ENCODE measurements at places on chromosomes 4 and X.
A peak's percentile ranks its signal among the peaks of the same experiment; 100 is the strongest.

DNA sequence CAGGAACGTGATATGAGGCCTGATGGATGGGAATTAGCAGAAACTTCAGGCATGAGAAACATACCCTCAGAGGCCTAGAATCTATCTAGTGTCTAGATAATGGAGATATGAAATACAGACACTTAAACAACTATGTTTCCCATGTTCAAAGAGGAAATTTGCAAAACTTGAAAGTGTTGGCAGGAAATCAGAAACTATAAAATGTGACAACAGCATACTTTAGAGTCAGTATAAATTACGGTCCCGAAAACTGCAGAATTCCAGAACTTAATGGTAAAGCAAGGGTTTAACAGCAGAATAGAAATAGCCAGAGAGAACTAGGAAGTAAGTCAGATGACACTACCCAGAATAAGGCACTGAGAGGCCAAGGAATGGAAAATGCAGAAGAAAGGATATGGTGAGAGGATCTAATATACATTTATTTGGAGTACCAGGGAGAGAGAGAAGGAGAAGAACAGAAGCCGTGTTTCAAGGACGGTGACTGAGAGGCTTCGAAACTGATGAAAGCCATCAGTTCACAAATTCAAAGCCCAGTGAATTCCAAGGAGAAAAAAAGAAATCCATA, 7.4 kb downstream of the HTT-AS start:
- DNase-seq, result no peak

DNA sequence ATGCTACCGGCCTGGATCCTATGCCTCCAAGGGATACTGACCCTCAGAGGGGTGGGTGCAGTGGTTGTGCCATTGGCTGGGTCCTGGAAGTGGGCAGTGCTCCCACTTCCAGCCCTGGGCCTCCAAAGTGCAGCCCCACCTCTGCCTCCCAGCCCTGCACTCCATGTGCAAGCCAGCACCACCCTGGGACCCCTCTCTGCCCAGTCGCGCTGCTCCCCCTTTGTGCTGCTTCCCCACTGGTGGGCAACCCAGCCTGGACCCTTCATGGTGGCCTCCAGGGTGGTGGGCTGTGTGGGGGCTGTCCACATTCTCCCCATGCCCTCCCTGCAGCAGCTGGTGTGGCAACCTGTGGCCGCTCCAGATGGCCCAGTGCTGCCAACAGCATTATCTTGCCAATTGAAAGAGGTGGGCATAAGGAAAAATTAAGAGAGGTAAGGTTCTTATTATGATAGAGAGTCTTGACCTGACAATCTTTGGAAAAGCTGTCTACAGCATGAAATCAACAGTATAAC, 309.7 kb downstream of the GUCY2F start:
- DNase-seq, result no peak

- peak; percentile 87 for DNase-seq
Measured at GRCh38 chr4:102620697-102621497, 119.7 kb downstream of the NFKB1 start.

DNA sequence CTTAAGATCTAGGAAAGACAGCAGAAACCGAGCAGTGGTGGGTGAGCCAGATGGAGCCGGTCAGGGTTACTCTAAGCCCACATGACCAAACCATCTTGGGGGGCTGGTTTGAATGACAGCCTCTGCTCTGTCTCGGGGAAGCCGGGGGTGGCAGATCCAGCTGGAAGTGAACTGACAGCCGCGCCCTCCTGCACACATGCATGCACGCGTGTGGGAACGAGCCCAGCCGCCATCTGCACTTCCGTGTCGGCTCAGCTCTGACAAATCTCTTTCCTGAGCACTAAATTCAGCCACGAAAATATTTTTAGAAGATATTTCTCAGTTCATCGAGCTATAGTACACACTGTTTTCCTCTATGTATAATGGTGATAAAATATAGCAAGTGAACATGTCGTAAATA, 115.5 kb downstream of the DCTD start:
- DNase-seq, result no peak

DNA sequence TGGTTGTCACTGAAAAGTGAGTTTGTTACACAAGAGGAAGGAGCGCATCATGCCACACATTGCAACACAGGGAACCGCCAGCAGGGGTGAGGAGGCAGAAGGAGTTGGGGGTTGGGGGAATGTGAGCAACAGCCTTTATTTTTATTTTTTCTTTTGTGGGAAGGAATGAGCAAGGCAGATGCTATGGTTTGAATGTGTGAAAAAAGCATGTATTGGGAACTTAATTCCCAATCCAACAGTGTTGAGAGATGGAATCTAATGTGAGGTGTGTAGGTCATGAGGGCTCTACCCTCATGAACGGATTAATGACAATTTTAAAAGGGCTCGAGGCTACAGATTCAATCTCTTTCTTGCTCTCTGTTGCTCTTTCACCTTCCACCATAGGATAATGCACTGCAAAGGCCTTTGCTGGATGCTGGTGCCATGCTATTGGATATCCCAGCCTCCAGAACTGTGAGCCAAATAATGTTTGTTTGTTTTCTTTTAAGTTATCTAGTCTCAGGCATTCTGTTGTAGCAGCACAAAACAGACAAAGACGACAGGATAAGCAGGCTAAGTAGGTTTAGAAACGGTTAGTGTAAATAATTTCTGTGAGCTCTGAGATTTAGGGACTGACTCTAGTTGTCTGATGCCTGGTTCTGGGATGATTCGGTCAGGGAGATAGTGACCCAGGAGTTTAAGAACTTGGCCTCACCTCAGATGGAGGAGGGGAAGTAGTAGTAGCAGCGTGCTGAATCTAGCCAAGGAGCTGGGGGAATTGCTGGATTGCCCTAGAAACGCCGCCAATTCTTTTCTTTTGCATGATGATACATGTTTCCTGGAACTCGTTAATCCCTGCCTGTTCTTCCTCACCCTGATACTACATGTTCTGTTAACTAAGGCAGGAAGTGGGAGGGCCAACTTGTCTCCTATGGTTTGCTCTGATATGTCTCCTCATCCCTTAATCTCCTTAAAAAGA, 156.6 kb upstream of the CTSO start:
- DNase-seq, result peak; percentile 37

GRCh38 chr4:162011089-162011488, 152.7 kb downstream of the FSTL5 start:
- DNase-seq, result no peak

GRCh38 chr4:126701756-126702155, 931.0 kb upstream of the INTU start:
- no peak for DNase-seq

DNA sequence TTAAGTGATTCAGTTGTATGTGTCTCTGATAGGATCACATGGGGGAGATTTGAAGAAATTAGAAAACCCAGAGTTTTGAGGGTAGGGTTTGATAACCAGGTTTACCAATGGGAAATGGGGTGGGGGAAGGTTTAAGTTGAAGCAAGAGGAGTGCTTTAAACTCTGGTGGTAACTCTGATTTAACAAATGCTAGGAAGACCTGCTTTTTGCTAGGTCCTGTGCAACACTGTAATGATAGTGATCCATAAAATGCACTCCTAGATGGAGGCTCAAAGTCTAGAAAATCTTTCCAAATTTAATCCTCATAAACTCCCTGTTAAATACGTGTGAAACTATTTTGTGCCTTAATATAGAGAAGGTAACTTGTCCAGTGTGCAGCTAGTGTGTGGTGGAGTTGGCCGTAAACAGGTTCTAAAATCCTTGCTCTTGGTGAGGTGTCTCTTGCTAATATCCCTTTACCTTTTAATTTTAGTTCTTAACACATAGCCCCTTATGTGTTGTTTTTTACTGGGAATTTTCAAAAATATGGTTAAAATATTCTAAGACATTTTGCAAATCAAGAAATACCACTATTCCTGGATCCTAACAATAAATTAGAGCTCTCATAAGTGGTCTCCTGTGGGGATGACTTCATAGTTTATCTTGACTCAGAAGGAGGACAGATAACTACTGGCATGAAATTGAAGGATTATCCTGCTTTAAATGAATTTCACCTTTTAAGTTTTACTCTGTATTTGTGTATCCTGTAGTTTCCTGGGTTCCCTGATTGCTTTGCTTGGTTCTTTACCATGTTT, 4.1 kb downstream of the RPL34 start:
- DNase-seq, result no peak

- DNase-seq, result no peak
Measured at GRCh38 chrX:40065296-40066046, 32.3 kb downstream of the BCOR start.

- DNase-seq, result no peak
Measured at GRCh38 chr4:898869-899555, 33.1 kb downstream of the GAK start.

GRCh38 chrX:130083656-130084382, 26.5 kb downstream of the ELF4 start:
- DNase-seq, result no peak

GRCh38 chrX:20147561-20147960, 5.9 kb upstream of the EIF1AX start:
- DNase-seq, result no peak

DNA sequence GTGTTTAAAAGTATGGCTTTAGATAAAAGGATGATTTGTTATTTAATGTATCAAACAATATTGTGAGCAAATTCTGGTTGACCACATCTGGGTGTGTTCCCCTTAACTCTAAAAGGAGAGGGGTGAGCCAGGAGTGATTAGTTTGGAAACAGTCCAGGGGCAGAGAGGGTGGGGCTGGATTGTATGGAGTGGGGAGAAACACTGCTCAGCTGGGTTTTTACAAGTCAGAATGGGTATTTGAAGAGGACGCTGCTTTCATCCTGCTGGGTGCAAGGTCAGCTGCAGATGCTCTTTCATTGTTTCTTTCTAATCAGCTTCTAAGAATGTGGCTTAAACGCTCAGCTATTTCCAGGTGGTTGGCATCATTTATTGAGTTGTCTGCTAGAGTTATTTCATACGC, 82.8 kb upstream of the LIMCH1 start:
- no peak for DNase-seq

GRCh38 chr4:173505924-173506518, 24.0 kb downstream of the HAND2 start:
- no peak for DNase-seq

GRCh38 chr4:154578919-154579318, 11.6 kb downstream of the FGA start:
- DNase-seq, result no peak

DNA sequence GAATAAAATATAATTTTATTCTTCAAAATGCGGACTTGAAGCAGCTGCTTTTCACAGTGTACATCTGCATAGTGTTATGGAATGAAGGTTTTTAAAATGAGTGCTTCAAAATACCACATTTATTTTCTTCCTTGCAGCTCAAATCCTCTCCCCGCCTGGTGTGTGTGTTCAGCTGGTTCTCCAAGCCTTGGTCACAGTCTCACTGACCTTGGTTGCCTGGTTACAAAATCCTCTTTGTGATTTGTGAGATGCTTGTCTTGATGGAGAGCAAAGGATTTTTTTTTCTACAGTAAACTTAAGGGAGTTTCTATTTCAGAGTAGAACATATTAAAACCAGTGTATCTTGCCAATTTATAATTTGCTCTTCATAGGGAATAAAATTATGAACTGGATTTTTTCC, 139.2 kb downstream of the PCDH18 start:
- DNase-seq, result no peak

GRCh38 chrX:135095715-135096114, 24.6 kb downstream of the ETDB start:
- DNase-seq, result no peak

DNA sequence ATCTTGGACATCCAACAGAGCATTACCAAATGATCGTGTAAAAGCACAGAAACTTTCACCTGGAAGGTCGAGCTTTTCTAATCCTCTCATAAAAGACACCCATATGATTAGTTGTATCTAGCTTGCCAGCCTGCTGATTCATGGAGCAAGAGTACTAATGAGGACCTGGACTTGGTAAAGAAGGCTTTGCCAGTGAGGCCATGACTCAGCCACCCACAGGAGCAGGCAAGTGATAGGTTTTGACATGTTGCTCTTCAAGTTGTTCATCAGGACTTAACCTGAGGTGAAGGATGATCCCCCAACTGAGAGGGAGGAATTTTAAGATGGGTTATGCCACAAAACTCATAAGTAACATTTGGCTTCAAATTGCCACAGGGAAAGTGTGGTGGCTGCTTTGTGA, 24.7 kb upstream of the EPGN start:
- DNase-seq, result no peak

GRCh38 chrX:48617542-48618340, 20.4 kb downstream of the WDR13 start:
- DNase-seq, result no peak

DNA sequence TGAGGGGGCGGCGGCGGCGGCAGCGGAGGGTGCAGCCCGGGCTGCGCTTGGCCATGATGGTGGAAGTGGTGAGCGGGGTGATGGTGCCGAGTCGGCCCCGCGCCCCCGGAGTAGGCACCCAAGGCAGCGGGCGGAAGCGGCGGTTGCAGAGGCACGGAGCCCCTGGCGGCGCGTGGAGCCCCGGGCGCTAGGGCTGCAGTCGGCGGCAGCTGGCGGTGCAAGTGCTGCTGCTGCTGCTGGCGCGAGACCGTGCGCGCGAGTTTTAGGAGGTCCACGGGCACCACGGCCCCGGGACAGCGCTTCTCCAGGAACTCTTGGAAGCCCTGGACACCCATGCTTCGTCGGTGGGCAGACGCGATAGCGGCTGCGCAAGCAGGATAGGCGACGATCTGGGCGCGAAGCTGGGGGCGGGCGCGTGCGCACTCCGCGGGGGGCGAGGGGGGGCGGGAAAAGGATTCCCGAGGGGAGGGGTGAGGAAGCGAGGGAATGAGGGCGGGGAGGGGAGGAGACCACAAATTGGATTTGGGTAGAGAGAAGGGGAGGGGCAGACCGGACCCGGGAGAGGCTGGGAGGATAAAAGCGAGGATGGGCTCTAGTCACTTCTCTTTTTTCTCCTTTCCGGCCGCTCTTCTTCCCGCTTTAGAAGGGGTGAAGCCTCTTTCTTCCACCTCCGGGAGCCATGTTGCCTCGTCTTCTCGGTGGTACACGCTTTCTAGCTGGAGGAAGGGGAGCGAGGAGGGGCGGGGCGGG, at the start of gene FAM120C:
TSS of gene FAM120C (minus strand) at position 391 of the 750 bp plus-strand sequence. CDS start at position 335, 56 bp downstream.
- peak; percentile 48 for DNase-seq

- DNase-seq, result no peak
Measured at GRCh38 chr4:100632163-100632562, 114.3 kb upstream of the EMCN start.

GRCh38 chrX:6732101-6732500, 197.2 kb upstream of the VCX3A start:
- DNase-seq, result no peak

DNA sequence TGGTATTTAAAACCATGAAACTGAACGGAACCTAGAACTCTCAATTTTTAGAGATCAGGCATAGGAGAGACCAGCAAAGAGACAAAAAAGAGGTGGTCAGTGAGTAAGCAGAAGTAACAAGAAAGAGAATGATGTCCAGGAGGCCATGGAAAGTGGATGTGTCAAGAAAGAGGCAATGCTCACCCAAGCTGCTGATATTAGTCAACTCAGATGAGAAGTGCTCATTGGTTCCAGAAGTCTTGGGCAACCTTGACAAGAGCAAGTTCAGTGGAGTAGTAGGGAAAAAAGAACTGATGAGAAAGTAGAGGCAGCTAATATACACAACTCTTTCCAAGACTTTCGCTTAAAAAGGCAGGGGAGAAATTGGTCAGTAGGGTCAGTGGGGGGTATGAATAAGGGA, 23.0 kb upstream of the CCDC149 start:
- DNase-seq, result no peak

GRCh38 chrX:140918398-140919038, 83.9 kb upstream of the SPANXB1 start:
- peak; percentile 22 for DNase-seq

- DNase-seq, result no peak
Measured at GRCh38 chr4:180635281-180635680, 1607.9 kb upstream of the TENM3 start.

GRCh38 chrX:28278251-28278650, 297.0 kb upstream of the DCAF8L1 start:
- no peak for DNase-seq

GRCh38 chr4:152646221-152646620, 33.6 kb downstream of the TMEM154 start:
- no peak for DNase-seq

Data from SK-N-MC (cell line).